Tracheal epithelial cell (primary cell): ENCODE measurements at places on chromosomes 2 and 18. TPM values are rescaled to one million over a fixed set of nuclear protein-coding genes. Genes with fewer than 3 reads are reported as not detected.

The HS1BP3 gene
- 38.1 and 47.5 TPM in 2 replicates for total RNA-seq

The FAM161A gene
- 0.72 and 1.7 TPM in 2 replicates for total RNA-seq

The STK39 gene
- total RNA-seq = 9.4 and 19.2 TPM in 2 replicates

The CGREF1 gene
- total RNA-seq = 8.7 TPM in 1 of 2 replicates, not detected in the other

The FAM110C gene
- total RNA-seq = 12.6 and 21.4 TPM in 2 replicates
